Kidney (tissue), 22 donors: ENCODE measurements at places on chromosomes 7 and 10.

DNA sequence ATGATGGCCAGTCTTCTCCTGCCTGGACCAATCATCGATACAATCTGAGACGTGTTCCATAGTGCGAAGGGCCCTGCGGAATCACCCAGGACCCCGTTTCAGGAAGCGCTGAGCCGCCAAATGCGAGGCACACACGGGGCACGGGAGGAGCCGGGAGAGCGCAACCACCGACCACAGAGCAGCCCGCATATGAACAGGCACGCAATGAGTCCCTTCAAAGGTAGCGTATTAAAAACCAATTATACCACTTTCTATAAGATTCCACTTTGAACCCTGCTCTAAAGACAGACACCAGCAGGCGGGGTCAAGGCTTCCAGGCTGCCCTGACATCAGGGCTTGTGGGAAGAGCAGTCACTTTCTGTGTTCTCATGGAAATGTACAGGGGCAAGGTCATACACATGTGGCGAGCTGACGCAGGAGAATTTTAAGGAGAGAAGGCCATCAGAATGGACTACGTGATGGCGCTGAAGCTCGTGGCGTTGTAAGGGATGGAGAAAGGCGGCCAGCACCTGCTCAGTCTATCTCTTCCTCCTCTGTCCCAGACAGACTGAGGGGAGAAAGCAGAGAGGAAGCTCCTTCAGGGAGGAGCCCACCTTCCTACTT, 46.2 kb downstream of the AMZ1 start:
- no peak for DNase-seq

- no peak for DNase-seq
Measured at GRCh38 chr10:62388328-62388727, 14.2 kb downstream of the ZNF365 start.

GRCh38 chr10:86215046-86215445, 151.5 kb downstream of the GRID1 start:
- no peak for DNase-seq

DNA sequence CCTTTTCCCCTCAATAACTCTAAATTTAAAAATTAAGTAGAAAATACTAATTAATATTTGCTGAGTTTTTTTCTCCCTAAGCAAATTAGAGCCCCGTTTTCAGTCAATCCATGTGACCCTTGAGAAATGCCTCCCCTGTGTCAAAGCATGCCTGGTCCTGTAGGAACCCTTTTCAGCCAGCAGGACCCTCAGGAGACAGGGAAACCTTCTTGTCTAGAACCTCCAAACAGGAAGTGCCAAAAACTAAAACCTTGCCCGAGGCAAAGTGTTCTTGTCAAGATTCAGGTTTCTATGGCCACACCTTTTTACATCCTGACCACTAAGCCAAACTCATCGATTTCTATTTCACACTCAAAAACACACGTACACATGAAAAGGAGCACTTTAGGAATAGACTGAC, 60.1 kb upstream of the NFE2L3 start:
- no peak for DNase-seq

DNA sequence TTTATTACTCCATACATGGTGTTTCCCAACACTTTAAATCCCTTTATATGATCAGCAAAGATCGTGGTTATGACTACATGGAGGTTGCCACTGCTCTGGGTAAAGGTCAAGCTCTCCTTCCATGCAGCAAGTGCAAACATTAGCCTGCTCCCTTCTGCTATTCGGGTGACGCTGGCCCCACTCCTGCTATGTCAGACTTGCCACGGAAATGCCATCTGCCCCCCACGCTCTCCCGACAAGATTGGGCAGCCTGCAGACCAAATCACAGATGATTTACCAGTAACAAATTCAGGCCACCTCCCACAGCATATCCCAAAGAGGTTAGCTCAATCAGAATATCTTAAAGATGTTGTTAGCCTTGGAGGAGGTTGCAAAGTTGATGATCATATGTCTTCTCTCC, 77.8 kb upstream of the MGMT start:
- no peak for DNase-seq

DNA sequence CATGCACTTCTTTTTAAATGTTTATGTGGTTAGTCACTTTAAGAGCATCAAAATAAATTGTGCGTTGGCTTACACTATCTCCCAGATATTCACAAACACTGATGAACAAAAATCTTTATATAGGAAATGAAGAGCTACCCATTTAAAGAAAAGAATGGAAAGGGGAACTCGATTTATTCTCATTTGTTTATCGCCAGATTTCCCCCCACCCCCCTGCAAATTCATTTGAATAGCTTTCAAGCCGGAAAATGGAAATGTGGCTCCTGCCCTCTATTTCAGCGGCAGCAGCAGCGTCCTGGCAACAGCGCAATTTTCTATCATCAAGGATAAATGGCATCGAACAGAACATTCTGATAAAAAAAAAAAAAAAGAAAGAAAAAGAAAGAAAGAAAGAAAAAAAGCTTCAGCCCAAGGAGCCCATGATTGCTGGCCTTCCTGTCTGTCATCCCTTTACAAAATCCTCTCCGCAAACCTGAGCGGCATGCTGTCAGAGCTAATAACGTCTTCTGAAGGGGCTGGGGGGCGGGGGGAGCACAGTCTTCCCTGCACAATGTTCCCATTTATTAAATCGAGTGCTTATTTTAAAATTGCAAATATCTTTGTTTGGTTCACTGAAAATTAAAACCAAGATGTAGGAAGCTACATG, 13.7 kb upstream of the DLX6 start:
- no peak for DNase-seq

GRCh38 chr7:101673951-101674350, 44.9 kb upstream of the MYL10 start:
- DNase-seq, result no peak

DNA sequence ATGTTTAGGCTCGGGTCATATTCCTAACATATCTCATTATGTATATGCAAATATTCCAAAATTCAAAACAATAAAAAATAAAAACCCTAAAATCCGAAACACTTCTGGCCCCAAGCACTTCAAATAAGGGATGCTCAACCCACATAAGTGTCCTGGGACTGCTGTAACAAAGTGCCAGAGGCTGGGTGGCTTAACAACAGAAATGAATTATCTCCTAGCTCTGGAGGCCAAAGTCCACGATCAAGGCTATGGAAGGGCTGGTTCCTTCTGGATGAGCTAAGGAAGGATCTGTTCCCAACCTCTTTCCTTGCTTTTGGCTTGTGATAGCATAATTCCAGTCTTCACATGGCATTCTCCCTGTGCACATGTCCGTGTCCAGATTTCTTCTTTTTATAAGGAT, 181.6 kb upstream of the NFE2L3 start:
- no peak for DNase-seq

DNA sequence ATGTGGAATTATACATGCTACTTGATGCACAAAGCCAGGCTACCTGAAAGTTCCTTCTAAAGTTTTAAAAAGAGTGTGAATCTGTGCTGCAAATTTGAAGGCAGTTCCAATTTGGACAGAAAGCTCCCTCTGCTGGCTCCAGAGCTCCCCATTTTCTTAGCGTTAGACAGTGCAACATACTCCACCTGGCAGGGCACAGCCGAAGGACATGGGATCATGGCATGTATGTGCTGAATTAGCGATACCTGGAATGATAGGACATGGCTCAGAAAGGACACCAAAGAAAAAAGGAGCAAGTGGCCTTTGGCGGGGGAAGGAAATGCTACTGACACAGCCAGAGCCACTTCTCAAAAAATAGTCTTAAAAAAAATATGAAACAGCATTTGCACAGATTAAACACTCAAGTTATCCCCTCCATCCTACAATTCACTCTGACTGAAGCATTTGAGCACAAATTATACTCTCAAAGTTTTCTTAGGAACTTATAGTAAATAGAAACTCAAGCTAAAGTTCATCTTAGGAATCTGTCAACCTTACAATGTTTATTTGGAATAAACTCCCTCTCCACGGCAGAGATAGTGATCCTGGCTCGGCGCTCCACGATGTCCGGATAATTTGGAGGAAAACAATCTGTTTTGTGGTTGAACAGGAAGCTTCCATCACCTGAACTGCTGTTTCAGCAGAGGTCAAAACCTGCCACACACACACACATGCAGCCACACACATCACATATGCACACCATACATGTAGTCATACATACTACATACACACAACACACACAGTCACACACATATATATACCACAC, 80.0 kb downstream of the C7orf25 start:
- no peak for DNase-seq

GRCh38 chr10:114068054-114068707, 24.5 kb downstream of the ADRB1 start:
- no peak for DNase-seq

DNA sequence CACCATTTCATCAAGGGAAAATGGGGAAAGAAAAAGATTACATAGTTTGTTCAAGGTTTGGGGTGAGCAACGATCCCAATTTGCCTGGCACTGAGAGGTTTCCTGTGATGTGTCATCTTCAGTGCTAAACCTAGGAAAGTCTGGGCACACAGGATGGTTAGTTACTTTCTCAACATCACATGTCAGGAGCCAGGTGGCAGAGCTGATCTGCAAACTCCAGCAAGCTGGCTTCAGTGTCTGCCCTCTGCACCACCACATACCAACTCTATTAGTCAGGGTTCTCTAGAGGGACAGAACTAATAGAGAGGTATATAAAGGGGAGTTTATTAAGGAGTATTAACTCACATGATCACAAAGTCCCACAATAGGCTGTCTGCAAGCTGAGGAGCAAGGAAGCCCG, 11.3 kb downstream of the ADAM12 start:
- no peak for DNase-seq

GRCh38 chr10:416091-416515, 273.4 kb downstream of the DIP2C start:
- no peak for DNase-seq

DNA sequence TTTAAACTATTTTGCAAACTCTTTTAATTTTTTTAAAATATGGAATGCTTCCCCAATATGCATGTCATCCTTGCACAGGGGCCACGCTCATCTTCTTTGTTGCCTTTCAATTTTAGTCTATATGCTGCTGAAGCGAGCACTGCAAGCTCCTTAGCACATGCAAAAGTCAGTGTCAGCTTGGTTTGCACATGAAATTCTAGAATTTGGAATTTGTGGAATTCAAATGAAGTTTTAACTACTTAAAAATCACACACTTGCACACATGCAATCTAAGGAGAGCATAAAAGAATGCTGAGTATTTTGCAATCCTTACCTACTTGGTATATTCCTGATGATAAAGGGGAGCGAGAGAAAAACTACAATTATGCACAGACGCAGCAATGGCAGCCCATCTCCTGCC, 78.3 kb upstream of the ATP6V0A4 start:
- DNase-seq, result no peak

DNA sequence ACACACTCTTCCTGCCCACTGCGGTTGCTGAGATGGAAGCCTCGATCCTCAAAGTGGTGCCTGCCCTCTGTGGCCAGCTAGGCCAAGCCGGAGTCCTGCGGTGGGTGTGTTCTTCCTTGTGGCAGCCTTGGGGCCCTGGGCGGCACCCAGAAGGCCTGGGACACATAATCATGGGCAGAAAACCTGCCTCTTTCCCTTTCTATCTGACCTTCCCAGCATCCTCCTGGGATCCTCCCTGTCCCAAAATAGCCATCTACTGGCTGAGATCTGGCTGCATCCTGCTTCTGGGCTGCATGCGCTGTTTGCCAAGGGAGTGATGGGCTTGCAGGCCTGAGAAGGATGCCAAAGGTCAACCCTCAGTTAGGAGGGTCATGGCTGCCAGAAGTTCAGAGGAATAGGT, 23.9 kb downstream of the COL13A1 start:
- no peak for DNase-seq

DNA sequence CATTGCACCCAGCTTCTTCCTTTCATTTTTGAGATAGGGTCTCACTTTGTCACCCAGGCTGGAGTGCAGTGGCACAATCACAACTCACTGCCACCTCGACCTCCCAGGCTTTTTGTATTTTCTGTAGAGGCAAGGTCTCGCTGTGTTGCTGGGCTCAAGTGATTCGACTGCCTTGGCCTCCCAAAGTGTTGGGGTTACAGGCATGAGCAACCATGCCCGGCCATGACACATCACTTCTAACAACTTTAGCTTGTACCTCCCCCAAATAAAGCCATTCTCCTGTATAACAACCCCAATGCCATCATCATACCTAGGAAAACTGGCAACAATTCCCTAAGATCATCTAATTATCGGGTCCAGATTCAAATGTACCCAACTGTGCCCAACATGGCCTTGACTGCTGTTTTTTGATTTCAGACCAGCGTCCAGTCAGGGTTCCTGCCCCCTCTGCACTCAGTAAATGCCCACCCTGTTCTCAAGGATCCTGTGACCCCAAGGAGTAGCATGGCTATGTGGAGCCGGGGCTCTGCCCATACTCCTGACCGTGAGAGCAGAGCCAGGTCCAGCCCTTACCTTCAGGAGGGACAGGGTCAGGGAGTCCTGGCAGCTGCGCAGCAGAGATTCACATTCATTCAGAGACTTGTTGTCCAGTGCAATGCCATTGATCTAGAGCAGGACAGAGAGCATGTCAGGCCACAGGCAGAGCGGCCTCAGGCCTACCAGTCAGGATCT, 102.6 kb downstream of the DLG5 start:
- no peak for DNase-seq

DNA sequence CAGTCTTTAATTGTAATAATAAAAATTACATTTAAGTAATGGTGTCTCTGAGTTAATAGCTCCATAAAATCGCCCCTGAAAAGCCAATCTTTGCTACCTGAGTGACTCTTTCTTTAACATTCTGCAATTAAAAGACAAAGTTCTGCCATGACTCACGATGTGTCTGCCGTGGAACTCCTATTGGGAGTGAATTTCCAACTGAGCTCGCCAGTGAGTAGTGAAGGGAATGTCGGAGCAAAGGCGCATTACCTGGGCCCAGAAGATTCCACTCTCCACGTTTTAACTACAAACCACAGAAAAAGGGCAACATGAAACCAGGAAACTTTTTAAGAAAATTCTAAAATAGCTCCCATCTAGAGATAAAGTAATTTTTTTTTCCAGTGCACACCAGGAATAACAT, 36.9 kb upstream of the RNF32 start:
- no peak for DNase-seq

GRCh38 chr10:80433134-80433533, 21.0 kb upstream of the TSPAN14 start:
- no peak for DNase-seq

- no peak for DNase-seq
Measured at GRCh38 chr10:15150563-15150962, 17.9 kb downstream of the NMT2 start.

DNA sequence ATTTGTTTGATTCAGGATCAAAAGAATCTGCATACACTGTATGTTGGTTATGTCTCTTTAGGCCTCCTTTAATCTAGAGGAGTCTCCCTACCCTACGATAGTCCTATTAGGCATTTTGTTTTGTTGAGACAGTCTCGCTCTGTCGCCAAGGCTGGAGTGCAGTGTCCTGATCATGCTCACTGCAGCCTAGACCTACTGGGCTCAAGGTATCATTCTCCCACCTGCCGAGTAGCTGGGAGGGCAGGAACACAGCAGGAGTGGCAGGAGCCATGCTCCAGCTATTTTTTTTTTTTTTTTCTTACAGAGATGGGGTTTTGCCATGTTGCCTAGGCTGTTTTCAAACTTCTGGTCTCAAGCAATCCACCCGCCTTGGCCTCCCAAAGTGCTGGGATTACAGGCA, 123.0 kb upstream of the DKK1 start:
- no peak for DNase-seq

- no peak for DNase-seq
Measured at GRCh38 chr7:127782075-127782474, 130.1 kb downstream of the SND1 start.
